ENCODE measurements at places on chromosomes 13 and 19.
A peak's percentile ranks its signal among the peaks of the same experiment; 100 is the strongest.

- DNase-seq = no peak
Observed at GRCh38 chr13:107461751-107462150, 753.6 kb downstream of the LIG4 start.

DNA sequence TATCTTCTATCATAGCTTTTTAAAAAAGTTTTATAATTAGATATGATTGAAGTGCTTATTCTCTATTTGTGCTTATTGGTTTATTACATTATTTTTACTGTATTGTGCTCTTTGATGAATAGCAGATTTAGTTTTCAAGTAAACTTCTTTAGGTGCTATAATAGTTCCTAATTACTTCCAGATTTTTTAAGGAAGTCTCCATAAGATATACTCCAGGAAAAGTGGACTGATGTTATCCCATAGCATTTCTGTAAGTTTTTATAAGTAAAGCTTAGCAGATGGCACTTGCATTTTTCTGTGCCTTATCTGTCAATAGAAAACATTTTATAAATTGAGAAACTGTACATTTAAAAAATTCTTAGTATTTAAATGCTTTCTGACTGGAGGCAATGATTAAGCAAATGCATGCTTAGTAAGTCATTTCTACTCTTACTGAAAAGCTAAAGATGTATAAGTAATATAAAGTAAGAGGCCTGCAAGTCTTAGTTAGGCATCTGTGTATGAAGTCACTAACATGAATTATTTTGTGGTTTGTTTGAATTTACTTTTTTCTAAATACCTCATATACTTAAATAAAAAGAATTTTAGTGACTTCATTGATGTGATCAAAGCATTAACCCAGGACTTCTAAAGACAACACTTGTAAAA is 182.8 kb downstream of the MAB21L1 start:
- DNase-seq = no peak

DNA sequence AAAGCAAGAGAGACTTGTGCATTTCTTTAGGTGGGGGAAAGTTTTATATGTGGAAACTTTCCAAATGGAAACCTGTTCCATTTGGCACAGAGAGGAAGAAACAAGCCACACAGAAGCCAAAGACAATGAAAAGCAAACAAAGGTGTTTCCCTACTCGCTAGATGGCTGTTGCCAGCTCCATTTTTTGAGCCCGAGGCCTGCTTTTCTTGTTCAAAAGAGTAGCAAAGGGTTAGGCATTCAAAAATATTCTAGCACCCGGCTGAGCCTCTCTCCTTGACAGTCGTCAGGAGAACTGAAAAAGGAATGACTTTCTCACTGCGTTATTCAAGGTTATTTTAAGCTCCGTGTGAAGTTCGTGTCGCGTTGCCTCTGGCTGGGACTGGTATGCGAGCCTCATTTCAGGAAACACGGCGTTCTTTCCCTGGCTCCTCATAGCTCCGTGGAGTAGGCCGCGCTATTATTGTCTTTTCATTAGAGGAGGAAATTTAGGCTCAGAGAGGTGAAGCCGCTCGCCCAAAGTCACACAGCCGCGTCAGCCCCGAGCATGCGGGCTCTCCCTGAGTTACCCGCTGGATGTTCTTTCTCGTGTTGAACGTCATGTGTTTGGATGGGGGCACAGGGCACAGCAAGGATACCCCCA is 7.6 kb downstream of the TRPM4 start:
- DNase-seq = no peak

DNA sequence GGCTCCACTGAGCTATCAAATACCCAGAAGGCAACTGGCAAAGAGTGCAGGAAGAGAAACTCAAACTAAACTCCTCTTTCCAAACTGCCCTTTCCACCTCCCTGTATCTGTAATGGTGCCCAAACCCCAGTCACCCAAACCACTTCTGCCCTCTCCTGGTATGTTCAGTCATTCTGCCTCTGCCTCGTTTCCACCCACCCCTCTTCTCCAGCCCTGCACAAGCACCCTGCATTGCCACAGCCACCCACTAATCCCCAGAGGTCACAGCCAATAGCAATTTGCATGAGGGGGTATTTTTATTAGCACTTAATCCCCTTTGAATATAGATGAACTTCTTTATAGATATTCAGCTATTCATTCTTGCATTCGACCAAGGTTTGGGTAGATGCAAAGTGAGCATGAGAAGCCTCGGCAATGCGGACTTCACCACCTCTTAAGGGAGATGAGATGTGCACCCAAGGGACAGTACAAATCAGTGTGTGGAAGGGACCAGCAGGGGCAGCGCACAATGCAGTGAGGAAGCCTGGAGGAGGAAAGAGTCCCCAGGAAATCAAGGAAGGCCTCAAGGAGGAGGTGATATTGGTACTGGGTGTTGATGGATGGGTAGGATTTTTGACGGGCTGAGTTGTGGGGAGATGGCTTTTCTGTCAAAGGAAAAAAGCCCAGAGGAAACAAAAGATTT is 12.4 kb downstream of the TMEM272 start:
- DNase-seq = peak; percentile 88

DNA sequence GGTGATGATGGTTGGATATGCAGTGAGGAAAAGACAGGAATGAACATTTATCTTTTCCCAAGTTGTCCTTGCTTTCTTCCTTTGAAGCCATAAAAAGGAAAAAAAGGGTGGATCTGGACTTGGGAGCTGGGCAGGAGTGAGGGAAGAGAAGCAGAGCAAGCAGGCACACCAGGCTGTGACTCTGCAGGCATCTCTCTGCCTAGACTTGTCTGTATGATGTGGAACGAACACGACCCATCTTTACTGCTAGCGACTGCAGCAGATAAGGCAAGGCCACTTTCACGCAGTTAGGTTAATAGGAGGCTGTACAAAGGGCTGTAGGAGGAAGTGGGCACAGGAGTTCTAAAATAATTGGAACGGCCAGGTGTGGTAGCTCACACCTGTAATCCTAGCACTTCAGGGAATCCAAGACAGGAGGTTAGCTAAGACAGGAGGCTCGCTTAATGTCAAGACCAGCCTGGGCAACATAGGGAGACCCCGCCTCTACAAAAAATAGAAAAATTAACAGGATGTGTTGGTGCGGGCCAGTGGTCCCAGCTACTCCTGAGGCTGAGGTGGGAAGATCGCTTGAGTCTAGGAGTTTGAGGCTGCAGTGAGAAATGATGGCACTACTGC is 961 bp upstream of the URI1 start:
- no peak for DNase-seq

GRCh38 chr13:30816736-30817135 is 81.4 kb downstream of the ALOX5AP start:
- peak; percentile 47 for DNase-seq

GRCh38 chr13:111539791-111540446 is 219.5 kb downstream of the TEX29 start:
- no peak for DNase-seq

- no peak for DNase-seq
Observed at GRCh38 chr13:38824342-38824741, 137.5 kb downstream of the FREM2 start.

DNA sequence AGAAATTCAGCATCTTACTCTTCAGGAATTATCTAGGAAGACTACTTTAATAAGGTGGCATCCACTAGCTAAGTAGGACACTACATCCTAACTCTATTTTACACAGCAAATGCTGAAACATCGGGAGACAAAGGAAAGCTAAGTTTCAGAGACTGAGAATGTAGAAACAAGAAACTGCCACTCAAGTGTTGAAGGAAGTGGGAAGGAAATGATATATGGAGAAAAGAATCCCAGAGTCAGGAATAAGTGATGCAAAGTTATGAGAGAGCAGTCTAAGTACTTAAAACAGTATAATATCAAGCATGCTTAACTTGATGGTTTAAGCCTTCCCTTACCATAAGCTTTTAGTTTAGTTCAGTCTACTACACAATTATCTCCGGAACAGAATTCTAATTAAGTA is 52.4 kb downstream of the RBM26 start:
- no peak for DNase-seq

- no peak for DNase-seq
Observed at GRCh38 chr13:107642831-107643230, 572.5 kb downstream of the LIG4 start.

- DNase-seq = no peak
Observed at GRCh38 chr13:102648046-102648445, 46.8 kb downstream of the METTL21C start.

DNA sequence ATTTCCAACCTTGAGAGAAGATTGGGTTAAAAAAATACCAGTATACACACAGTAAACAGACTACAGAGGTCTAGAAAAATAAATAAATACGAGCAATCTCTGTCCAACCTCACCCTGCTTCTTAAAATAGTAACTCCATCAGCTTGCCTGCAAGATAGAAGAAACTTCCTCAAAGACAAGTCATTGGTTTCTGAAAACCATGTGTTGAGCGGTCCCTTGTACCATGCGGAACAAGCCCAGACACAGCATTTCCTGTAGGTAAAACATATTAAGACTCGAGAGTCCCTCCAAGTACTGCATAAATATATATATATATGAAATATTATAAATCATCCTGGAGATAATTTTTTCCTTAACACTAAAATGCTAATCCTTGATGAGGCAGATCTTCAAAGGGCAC is 157.4 kb downstream of the MZT1 start:
- no peak for DNase-seq

- DNase-seq = peak; percentile 72
Observed at GRCh38 chr13:58655086-58655485, 1023.5 kb downstream of the PCDH17 start.

- DNase-seq = no peak
Observed at GRCh38 chr13:97696921-97697320, 256.6 kb upstream of the IPO5 start.

- no peak for DNase-seq
Observed at GRCh38 chr19:35048911-35049411, 7.4 kb downstream of the HPN start.

- DNase-seq = no peak
Observed at GRCh38 chr13:33033051-33033812, 17.0 kb downstream of the KL start.

- no peak for DNase-seq
Observed at GRCh38 chr13:53569453-53569852, 540.8 kb downstream of the OLFM4 start.

- peak; percentile 93 for DNase-seq
Observed at GRCh38 chr13:48579165-48579918, 46.5 kb upstream of the RCBTB2 start.

DNA sequence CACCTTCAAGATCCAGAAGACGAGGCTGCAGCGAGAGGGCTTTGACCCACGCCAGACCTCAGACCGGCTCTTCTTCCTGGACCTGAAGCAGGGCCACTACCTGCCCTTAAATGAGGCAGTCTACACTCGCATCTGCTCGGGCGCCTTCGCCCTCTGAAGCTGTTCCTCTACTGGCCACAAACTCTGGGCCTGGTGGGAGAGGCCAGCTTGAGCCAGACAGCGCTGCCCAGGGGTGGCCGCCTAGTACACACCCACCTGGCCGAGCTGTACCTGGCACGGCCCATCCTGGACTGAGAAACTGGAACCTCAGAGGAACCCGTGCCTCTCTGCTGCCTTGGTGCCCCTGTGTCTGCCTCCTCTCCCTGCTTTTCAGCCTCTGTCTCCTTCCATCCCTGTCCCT is 7.0 kb upstream of the PGLS start:
- DNase-seq = no peak

DNA sequence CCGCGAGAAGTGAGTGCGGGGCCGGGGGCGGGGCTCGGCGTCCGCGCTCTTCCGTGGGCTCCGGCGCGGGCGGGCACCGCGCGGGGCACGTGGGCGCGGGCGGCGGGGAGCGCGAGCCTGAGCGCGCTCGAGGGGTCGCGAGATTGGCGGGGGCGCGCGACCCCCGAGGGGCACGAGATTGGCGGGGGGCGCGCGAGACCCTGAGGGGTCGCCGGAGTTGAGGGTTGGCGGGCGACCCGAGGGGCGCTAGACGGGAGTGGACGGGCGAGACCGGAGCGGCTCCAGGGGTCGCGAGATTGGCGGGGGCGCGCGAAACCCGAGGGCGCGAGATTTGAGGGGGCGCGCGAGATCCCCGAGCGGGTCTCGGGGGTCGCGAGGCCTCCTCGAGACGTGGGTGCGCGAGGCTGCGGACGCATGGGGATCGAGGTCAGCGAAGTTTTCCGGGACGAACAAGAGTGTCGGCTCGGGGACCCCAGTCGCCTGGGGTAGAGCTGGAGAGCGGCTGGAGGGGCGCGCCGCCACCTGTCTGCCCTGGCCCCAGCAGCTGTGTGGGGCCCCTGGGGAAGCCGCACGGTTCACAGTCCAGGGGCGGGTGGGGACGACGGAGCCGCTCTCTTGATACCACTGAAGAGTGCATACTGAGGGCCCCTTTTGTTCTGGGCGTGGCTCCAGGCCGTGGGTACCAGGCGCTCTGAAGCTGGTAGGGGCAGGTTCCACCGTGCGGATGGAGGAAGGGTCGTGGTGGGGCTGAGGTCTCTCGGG is 682 bp downstream of the SSBP4 start:
- no peak for DNase-seq

- no peak for DNase-seq
Observed at GRCh38 chr13:105996391-105997025, 539.0 kb downstream of the EFNB2 start.

- no peak for DNase-seq
Observed at GRCh38 chr19:45889210-45889885, 3.4 kb upstream of the IRF2BP1 start.

GRCh38 chr13:60756306-60756705 is 359.3 kb downstream of the TDRD3 start:
- no peak for DNase-seq

DNA sequence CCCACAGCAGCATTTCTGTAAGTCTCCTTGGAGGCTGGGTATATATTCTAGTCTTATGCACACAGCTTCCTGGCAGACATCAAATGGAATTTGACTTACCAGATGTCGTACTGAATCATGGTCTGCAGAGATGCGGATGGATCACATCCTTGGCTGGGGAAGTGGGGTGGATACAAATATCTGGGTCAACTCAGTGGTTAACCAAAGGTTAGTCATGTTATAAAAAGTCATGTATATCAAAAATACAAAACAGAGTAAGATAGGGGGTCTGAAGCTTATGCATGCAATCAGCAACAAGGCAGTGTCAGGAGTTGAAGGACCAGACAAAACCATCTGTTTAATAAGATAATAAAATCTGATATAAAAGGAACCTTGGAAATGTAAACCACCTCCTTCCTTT is 61.9 kb downstream of the WASF3 start:
- DNase-seq = no peak

GRCh38 chr13:71577127-71577526 is 289.9 kb downstream of the DACH1 start:
- DNase-seq = no peak

DNA sequence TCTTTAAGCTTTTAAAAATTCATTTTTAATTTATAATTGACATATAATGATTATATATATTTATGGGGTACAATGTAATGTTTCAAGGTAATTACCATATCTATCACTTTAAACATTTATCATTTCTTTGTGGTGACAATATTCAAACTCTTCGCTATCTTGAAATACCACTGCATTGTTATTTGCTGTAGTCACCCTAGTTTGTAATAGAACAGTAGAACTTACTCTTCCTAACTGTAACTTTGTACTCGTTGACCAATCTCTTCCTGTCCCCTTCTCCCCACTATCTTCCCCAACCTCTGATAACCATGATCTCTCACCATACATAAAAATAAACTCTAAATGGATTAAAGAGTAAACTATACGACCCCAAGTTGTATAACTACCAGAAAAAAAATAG is 20.4 kb downstream of the COG6 start:
- DNase-seq = no peak
